ENCODE measurements at places on chromosomes 1 and 21.

- no peak for DNase-seq
These were observed 29.2 kb downstream of the POFUT2 start for GRCh38 chr21:45258466-45258865.

DNA sequence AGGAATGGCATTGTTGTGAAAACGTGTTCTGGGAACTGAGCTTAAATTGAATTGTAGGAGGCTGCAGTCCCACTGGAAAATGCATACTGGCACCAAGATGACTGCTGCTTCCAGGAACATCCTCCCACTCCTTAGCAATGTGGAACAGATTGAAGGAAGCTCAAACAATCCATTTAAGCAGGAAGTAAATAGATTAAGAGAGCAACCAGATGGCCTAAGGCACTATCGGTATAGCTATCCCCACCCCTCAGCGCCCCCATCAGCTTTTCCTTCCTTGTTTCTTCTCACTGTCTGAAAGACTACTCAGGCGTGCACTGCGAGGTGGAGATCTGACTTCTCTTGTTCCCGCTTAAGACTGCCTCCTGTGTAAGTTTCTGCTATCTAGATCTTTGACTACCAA is 4.0 kb upstream of the IFI16 start:
- no peak for DNase-seq

- DNase-seq, result no peak
These were observed 743 bp downstream of the CD52 start for GRCh38 chr1:26318338-26319064.

DNA sequence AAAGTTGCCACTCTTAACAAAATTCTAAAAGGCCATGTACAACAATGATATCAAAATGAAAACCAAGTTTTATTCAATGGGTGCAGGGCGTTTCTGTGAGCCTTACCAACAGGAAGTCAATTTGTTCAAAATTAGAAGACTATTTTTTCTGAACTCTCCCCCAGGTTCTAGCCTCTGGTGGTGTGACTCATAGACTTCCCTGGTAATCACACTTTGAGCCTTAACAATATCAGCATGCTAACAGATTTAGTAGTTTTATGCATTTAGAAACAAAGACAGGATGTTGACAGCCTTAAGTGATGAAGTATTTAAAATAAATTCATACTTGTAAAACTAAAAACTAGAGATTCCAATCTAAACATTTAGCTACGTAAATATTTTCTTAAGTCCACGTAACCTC is 88.4 kb downstream of the LRRC8C start:
- peak; percentile 67 for DNase-seq

- no peak for DNase-seq
These were observed 101.6 kb downstream of the TLR5 start for GRCh38 chr1:223041481-223041880.

- DNase-seq, result no peak
These were observed 605.0 kb upstream of the PKN2 start for GRCh38 chr1:88079036-88079435.

- no peak for DNase-seq
These were observed 259.8 kb upstream of the CAMK1G start for GRCh38 chr1:209323743-209324142.

Measured in HCEC 1CT (cell line).